ENCODE measurements at places on chromosomes 1 and 21.

- no peak for DNase-seq
Observed at GRCh38 chr1:94883691-94884090, 43.2 kb downstream of the CNN3 start.

DNA sequence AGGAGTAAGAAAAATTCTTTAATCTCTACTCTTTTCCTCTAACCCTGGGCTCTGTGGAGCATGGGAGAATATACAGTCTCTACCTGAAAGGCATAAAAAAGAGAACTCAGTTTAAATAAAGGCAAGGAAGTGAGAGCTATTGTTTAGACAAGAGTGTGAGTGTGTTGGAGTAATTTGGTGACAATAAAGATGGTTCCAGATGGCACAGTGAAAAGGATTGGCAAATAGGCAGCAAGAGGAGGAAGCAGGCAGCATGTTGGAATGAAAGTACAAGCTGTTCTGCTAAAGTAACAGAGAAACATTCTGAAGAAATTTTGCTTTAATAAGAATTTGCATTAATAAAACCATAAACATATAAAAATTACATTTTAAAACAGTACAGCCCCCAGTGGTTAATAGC lies 163.4 kb downstream of the DNM3 start:
- DNase-seq = no peak

DNA sequence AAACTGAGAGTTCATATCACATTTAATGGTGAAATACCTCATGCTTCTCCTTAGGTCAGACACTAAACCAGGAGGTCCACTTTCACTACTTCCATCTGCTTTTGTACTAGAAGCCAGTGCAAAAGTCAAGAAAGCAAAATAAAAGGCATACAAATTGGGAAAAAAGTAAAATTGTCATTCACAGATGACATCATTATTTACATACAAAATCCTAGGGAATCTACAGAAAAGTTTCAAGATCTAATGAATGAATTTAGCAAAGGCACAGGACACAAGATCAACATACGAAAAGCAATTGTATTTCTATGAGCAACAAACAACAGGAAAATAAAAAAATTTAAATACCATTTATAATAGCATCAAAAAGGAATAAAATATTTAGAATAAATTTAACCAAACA lies 41.5 kb downstream of the LYST start:
- DNase-seq = no peak

GRCh38 chr1:182198006-182198605 lies 136.6 kb upstream of the ZNF648 start:
- DNase-seq = no peak

- no peak for DNase-seq
Observed at GRCh38 chr1:112529301-112529700, 20.5 kb downstream of the WNT2B start.

DNA sequence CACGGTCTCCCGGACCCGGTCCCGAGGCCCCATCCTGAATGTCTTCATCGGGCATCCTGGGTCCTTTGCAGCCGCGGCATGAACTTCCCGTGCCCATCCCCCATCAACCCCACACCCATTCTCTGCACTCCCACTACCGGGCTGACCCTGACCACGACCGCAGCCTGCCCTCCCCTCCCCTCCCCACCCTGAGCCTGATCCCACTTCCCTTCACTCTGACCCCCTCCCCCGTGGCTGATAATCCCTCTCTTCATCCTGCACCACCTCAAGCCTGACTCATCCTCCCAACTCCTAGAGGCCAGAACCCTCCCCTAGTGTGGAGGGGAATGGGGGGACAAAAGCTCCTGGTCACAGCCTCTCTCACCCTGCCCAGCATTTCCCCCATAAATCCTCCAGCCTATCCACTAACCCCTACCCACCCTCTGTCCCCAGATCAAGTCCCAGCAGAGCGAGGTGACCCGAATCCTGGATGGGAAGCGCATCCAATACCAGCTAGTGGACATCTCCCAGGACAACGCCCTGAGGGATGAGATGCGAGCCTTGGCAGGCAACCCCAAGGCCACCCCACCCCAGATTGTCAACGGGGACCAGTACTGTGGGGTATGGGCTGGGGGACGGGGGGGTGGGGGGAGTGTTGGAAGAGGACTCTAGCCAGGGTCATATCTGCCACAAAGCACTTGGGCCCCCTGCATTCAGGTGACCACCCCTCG lies 602 bp downstream of the SH3BGRL3 start:
- no peak for DNase-seq

DNA sequence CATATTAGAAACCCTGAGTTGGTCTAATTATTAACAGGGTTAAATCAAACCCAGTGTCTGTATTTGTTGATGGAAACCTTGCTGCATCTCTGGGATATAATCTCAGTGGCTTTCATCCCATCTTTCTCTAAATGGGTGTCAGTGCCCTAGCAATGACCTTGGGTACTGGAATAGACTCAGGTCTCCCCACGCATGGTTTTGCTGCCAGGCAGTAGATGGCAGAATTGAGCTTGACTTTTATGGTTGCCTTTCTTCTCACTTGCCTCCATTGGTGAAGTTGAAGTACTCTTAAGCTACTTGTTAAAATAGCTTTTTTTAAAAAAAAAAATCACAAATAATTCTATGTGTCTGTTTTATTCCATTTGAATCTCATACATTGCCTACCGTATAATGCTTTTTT lies 81.8 kb upstream of the HMCN1 start:
- DNase-seq = no peak

DNA sequence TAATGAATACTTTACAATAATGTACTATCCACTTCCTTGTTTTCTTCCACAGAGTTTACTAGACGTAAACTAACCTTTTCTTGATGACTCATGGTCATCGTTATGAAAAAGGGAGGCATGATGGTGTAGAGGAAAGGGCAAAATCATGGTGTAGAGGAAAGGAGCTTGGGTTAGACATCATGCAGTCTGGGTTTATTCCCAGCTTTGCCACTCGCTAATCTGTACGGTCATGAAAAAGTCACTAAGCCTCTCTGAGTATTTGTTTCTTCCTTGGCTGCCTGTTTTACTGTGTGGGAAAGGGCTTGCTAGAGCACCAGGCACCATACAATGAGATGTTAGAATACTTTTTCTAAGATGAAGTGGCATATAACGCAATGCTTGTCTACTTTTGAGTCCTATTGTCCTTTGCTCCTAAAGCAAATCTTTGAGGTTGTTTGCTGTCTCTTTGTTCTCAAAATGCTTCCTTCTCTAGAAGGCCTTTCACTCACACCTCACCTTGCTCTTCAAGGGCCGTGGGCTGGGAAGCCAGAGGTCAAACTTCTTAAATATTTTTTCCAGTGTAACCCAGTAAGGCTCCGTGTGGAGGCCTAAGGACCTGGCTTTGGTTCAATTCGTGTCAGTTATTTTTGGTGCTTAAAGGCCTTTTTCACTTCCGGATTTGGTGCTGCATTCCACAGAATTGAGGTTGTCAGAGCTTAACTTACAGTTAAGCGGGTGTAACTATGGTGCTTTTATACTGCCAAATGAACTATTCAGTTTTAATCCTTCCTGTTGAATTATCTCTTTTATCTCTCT lies 9.9 kb upstream of the ETV3 start:
- no peak for DNase-seq

DNA sequence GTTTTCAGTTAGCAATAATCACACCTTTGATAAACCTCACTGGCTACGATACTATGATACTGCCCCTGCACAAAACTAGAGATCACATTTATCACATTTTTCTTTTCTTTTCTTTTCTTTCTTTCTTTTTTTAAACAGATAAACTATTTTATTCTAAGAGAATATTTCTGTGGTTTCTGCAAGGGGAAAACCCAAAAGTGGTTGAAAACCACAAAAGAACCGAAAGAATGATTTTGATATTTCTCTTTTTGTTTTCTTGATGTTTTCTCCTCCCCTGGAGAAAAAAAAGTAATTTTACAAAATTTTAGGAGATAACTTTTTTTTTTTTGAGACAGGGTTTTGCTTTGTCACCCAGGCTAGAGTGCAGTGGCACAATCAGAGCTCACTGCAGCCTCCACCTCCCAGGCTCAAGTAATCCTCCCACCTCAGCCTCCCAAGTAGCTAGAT lies 18.4 kb upstream of the FRRS1 start:
- DNase-seq = no peak

DNA sequence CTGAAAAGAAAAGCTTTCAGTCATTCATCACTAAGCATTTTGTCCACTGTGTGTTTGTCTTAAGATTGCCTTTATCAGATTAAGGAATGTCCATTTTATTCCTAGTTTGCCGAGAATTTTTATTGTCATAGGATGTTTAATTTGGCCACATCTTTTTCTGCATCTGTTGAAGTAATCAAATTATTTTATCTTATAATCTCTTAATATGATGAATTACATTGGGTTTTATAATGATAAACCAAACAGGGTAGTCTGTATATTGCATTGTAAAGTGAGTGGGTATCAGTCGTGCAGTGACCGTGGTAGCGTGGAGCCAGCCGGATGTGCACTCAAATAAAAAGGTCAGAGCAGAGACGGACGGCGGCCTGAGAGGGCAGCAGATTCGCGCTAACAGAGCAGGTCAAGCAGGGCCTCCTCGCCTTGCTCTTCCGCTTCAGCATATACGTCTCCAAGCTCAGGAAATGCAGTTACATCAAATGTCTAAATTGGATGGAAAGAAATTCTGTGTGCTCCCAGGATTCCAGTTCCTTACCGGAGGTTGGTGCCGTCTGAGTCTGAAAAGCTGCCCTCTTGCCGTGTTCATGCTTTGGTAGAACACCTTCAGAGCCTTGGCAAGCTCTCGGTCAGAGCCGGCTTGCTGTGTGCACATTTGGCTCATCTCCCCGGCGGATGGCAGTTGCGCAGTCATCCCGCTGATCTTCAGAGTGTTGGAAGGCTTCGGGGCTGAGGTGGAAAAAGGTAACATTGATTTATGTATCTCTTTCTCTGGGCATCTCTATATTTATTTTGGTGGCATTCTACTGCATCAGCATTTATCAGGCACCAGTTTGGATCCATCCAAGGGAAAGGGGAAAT lies 51.5 kb downstream of the SCCPDH start:
- no peak for DNase-seq

GRCh38 chr1:33039840-33040239 lies 3.2 kb upstream of the AK2 start:
- no peak for DNase-seq

DNA sequence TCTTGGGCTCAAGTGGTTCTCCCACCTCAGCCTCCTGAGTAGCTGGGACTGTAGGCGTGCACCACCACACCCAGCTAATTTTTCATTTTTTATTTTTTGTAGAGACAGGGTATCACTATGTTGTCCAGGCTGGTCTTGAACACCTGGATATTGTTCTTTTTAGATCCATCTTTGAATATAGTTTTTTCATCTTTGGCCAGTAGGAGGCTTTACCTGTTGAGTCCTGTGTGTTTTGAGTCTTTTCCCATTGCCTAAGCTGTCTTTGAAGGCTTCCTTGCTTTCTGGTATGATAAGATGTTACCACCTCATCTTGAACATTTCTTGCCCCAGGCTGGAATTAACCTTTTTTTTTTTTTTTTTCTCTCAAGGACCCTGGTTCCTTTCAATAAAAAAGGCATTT lies 387.8 kb upstream of the RUNX1 start:
- no peak for DNase-seq

- no peak for DNase-seq
Observed at GRCh38 chr1:39922251-39922688, 20.6 kb upstream of the MYCL start.

GRCh38 chr1:151729157-151729965 lies 8.0 kb downstream of the RIIAD1 start:
- DNase-seq = no peak

DNA sequence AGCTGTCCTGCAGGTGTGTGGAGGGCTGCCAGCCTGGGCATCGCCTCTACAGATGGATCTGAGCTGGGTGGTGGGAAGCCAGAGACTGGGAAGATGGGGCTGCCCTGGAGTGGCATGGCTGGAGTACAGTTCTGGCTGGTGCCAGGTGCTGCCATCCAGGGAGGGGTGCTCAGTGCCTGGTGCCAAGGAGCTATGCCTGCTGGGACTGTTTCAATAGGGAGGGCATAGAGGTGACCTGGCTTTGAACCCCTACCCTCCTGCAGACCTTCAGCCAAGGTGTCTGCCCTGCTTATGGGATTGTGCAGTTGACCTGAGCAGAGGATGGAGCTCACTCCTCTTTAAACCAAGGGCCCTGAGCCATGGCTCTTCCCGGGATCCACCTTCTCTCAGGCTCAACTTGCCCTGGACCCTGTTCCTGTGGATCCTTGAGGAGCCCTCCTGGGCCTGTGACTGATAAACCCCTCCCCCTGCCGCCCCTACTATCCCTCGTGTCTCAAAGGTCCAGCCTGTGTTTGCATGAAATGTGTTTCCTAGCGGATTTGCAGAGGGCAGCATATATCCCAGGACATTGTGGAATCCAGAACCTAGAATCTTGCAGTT lies 48.7 kb downstream of the PTPRU start:
- no peak for DNase-seq

DNA sequence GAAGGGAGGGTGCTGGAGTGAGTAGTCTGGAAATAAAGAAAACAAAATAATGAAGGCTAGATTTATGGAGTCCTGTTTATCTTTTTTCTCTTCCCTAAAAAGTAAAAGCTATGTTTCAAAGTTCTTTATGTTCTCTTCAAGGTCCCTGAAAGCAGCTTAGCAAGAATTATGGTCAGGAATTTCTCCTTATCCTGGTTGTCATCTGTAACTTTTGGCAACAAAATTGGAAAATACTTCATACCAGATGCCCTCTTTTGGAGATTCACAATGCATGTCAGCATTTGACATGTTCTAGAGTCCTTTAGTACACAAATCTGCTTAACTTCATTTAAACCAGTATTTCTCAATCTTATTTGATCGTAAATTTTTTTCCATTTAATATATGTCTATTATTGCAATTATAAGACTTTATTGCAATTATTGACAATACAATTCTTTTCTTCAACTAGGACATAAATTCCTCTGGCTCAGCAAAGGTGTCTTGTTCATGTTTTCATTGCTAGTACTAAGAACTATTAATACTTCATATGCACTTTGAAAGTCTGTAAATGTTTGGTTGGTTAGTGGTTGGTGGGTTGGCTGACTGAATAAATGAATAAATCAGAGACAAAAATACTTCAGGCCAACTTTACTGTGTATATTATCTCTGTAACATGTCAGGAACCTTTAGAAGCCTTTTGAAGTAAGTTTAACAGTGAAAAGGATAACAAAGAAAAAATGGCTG lies 101.5 kb downstream of the ATP1B1 start:
- no peak for DNase-seq

DNA sequence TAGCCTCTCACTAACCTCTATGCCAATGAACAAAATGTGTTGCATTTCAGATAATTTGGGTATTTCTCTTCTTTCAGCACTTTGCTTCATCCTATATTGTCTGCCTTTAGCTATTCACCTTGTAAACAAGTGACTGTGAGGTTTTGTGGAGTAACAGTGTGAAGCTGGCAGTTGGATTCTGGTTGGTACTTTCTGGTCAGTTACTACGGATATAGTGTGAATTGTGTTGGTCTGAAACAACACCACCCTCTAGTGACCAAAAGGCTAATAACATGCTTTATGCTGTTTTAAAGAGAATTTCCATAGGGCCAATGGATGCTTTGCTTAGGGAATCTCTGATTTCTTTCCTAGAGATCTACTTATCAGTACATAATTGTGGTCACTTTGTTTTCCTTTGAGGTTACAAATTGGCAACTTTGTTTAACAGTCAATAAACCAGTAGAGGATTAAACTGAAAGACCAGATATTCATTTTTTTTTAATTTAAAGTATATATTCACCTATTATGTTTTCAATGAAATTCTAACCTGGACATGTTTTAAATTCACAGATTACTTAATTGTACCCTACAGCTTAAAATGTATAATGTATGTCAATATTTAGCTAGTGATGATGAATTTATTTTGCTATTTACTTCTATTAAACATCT lies 2.5 kb upstream of the PTGER3 start:
- peak; percentile 64 for DNase-seq
